Stimulated activated CD8-positive, alpha-beta memory T cell treated with anti-CD3 and anti-CD28 coated beads, Interleukin-15, amount 100 ng/mL, for 1 hour (primary cell): ENCODE measurements at places on chromosomes 2 and 18.

DNA sequence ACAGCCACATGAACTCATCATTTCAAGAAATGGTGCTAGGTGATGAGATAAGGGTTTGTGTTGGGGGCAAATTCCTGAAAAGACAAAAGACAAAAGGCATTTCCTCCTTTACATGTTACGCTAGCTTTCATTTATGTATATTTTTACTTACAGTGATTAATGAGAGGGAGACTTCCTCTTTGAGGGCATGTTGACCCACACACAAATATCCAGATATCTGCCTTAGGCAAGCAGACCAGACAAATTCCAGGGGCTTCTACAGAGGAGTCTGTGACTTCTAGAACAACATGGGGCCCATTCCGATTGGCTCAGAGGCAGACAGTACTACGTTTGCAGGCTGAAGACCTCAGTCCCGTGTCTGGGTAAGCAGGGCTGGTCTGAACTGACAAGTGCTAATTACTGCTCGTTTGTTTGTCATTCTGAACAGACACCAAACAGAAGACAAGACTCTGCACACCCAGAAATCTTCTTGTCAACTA is 74.8 kb upstream of the ST6GAL2 start:
- no peak for DNase-seq

GRCh38 chr2:80363791-80364349 is 59.3 kb upstream of the LRRTM1 start:
- no peak for DNase-seq

DNA sequence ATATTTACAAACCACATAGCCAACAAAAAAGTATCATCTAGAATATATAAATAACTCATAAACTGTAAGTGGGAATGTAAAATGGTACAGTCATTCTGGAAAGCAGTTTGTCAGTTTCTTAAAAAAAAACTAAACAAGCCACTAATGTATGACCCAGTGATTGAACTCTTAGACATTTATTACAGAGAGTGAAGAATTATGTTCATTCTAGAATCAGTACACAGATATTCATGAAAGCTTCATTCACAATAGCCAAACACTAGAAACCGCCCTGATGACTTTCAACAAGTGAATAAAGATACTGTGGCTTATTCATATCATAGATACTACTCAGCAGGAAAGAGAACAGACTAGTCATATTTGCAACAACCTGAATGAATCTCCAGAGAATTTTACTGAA is 1541.5 kb downstream of the LRP1B start:
- no peak for DNase-seq

- no peak for DNase-seq
These were observed 115.0 kb upstream of the CCDC85A start for GRCh38 chr2:56068746-56069145.

GRCh38 chr2:173075056-173075780 is 428 bp upstream of the MAP3K20 start:
- no peak for DNase-seq

- DNase-seq, result no peak
These were observed 52.2 kb upstream of the CAB39 start for GRCh38 chr2:230660294-230661060.

DNA sequence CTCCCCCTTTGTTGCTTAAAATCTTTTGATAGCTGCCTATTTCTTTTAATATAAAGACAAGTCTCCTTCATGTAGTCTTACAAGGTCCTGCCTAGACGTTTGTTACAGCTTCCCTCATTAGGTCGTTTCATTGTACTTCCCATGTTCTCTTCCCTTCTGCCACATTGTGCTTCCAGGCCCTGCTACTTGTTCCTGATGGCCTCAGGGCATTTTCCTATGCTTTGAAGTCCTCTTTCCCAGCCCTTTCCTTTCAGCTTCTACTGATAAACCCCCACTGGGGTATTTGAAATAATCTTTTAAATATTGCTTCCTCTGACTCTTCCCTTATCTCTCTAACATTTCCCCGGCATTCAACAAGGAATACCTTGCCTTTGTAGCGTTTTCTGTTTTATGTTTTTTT is 67.4 kb downstream of the UBE2E3 start:
- DNase-seq, result no peak

- DNase-seq, result no peak
These were observed 87.9 kb upstream of the FHL2 start for GRCh38 chr2:105486762-105487141.

DNA sequence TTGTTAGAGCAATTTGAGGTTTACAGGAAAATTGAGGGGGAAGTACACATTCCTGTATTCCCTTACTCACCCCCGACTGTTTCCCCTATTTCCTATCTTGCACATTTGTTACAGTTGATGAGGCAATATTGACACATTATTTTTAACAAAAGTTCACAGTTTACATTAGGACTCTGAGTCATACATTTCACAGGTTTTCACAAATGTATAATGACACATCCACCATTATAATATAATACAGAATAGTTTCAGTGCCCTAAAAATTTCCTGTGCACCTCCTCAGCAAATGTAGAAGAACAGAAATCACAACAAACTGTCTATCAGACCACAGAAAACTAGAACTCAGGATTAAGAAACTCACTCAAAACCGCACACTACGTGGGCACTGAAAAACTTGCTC is 160.6 kb upstream of the RMP24 start:
- DNase-seq, result no peak

DNA sequence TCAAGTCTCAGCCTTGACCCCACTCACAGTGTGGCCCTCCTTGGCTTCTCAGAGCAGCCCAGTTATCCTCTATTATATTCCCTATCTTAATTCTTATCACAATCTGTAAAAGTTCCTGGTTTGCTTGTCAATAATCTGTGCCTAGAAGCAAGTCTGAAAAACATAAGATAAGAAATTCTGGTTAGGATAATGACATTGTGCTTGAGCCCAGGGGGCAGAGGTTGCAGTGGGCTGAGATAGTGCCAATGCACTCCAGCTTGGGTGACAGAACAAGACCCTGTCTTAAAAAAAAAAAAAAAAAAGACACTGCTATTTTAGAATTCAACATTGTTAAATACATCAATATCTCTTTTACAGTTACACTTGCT is 63.9 kb downstream of the TMEM131 start:
- no peak for DNase-seq

DNA sequence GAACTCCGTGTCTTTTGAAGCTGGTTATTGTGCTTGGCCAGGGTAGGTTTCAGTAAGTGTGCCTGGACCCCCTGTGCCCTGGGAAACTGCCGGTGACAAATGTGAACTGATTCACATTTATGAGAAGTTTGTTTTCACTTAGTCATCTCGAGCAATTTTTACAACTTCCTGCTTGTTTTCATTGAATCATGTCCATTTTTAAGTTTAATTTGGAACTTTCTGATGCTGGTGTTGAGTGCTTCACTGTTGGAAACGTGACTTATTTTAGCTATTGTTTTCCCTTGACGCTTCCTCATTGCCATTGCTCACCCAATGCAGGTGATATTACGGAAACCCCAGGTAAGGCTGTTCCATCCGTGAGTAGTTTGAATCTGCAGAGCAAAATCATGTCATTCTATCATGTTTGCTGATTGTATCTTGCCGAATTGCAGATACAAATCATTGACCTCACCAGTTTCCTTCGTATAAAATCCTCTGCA is 97.2 kb downstream of the RTN4 start:
- no peak for DNase-seq

DNA sequence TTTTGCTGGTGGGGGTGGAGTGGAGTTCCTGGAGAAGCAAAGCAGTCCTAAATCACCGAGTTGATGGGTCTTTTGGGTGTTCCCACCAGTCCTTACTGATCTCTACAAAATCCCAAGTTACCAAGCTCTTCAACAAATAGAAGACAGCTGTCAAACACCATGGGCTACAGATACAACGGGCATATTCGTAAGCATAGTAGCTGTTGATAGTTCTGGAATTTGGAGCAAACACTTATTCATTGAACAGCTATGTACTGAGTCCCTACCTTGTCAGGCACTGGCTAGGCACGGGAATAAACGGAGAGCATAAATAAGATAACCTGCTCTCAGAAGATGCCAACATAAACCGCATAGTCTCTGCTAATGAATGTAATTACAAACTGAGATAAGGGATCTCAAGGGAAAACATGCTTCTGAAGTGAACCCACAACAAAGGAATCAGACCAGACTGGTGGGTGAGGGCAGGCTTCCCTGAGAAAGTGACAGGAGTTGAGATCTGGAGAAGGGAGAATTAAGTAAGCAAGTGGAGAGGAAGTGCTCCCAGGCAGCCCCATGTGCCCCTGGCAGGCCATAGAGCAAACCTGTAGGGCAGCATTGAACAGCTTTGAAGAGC is 947 bp upstream of the ANKRD44 start:
- DNase-seq, result no peak

DNA sequence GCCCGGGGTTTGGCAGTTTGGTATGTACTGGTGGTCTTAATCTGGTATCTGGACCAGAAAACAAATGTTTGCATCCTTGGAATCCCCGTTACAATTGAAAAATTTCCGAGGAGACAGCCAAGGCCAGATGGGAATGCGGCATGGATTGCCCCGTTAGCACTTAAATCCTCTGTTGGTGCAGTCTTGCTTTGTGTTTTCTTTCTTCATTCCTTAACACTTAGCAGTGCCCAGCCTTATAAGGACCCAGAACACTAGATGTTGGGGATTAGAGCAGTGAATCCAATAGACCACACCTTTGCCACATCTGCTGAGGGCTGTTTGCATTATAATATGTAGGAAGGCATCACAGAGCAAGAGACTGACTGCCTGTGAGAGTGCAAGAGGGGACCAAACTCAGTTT is 12.8 kb upstream of the ZNF532 start:
- DNase-seq, result no peak

DNA sequence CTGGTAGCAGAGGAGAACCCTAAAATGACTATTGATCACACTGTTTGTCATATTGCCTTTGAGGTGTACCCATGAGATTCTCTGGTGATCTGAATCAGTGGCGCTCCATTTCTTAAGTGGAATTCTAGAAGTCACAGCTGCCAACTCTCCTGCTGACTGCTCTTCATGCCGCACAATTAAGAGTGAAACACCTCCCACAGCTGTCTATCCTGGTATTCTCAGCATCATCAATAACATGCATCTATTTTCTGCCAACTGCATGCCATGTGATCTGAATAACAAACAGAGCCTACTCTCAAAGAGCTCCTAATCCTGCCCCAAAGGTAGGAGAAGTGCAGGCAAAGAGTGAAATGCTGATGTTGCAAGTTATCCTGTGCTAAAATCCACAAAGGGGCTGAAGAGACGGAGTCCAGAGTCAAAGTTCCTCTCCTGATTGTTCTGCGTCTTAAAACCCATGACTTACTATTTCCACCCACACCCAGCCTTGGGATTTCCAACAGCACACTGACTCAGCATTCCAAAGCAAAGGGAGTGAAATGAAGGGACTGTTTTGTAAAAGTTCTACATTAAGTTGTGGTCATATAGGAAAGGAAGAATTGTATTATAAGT is 13.7 kb upstream of the DAPL1 start:
- DNase-seq, result no peak

GRCh38 chr2:225042800-225043167 is 516 bp upstream of the DOCK10 start:
- no peak for DNase-seq

DNA sequence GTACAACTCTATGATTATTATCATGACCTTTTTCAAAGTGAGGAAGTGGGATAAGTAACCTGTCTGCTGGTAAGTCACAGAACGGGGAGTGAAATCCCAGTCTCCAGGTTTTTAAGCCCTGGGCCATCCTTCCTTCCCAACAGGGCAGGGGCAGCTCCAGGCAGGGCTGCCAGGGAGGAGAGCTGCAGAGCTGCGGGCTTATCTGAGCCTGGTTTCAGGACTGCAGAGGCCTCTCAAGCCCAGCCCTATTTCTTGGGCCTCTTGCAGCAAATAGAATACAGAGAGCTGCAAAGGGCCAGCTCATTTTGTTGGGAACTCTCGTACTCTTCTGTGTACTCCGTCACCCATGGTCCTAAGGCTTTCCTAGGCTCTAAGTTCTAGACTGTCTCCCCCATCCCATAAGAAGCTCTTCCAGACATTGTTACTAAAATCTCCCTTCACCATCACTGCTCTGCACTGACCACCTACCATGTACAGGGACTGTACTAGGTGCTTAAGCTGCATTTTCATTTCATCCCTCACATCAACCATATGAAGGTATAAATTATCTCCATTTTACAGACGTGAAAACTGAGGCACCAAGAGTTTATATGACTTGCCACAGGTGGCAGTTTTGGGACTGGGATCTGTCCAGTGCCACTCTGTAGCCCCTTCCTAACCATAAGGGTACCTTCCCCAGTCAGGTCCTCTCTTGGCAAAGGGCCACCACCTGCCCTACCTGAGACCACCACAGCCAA is 3.1 kb downstream of the RAB11FIP5 start:
- no peak for DNase-seq

DNA sequence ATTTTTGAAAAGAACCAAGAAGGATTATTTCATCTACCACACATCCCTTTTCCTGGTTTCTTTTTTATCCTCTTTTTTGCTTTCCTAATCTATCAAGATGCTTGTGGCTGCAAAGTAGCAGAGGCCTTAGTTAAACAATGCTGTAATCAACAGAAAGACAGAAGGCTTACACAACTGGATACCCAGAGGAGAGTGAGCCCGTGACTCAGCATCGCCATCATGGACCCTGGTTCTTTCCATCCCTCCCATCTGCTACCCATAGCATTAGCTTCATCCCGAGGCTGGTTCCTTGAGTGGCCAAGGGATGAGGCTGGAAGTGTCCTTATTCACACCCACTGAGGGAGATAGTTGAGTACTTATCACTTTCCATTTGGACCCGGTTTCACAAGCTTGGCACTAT is 7.5 kb upstream of the HAAO start:
- no peak for DNase-seq

DNA sequence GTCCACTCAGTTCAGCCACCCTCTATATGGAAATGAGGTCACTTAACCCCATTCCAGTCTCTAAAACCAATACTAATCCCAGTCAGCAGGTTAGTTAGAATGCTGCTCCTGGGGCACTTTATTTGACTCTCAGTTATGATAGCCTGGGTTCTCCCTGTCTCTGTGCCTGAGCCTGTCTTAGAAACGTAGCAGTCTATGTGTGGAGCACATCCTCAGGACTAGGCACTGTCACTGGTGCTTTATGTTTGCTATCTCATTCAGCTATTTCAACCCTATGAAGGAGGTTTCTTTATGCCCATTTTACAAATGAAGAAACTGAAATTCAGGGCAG is 152.5 kb upstream of the PKDCC start:
- no peak for DNase-seq

DNA sequence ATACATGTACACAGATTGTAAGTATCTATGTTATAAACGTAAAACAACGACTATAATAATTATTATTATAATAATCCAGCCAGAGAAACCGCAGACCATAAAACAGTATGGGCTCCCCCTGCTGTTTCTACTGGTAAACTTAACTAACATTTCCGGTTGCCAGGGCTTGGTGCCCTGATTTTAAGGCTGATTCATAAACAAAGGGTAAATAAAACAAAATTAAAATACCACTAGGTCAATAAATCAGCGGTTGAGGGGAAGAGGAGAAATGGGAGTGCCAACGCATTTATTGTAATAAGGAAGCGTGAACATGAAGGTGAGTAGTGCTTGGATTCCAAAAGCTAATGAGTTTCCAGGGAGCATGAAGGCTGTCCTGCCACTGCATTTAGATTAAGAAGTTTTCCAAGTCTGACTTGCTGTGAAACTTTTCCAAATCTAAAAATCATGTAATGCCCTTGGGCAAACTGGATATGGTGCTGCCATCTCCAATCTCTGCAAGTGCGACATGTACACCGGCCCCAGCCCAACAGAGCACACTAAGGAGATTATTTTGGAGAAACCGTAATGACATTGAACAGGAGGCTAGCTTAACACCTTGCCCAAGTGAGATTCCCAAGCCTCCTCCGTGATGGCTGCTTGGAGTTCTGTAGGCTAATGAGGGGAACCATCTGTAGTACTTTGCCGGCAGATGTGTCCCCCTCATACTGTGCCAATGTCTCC is 50.7 kb upstream of the HNRNPA3 start:
- no peak for DNase-seq
